Activated B cell treated with CpG ODN at 0.5 μM for 24 hours (primary cell): ENCODE measurements at places on chromosomes 7 and 10. TPM values are rescaled to one million over a fixed set of nuclear protein-coding genes. Genes with fewer than 3 reads are reported as not detected.

ACHE gene
- total RNA-seq = 0.16 and 0.34 TPM in 2 replicates

STAM gene
- total RNA-seq = 25.5 and 28.7 TPM in 2 replicates

SLC29A4 gene
- 0.32 and 0.38 TPM in 2 replicates for total RNA-seq

FGFBP3 gene
- total RNA-seq = 1.8 and 2.0 TPM in 2 replicates

DNA sequence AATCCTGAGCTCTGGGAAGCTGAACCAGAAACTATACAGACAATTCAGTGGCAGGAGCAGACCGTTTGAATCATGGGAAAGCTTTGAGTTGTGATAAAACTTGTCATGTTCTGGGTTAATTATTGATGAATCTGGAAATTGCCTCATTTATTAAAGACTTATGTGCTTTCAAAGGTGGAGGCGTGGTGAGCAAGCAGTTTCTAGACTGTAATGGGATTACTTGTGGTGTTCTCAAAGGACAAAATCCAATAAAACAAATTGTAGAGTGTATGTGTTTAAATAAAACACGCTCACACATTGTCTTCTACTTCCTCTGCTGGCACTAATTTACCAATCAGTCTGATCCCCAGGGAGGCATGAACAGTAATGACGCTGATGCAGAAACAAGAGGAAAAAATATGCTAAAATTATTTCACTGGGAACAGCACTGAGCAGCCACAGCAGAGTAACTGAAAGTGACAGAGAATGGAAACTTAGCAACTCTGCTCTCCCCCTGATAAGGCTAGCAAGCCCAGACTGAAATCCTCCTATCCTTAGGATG lies 25.1 kb downstream of the PARD3 start:
- H3K4me1 ChIP-seq = no peaks in the 10 kb centered on the region
- DNase-seq = no peak

DNA sequence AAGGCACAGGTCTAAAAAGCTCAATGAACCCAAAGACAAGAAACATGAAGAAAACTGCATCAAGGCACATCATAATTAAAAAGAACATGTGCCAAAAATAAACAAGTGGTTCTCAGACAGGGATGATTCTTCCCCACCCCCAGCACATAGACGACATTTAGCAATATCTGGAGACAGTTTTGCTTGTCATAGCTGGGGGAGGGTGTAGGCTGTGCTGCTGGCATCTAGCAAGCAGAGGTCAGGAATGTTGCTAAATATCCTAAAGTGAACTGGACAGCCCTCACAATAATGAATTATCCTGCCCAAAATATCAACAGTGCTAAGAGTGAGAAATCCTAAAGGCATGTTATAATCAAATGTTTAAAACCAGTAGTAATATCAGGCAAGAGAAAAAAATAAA lies 122.6 kb downstream of the MICU1 start:
- H3K4me3 ChIP-seq = no peak overlapping the region
- no peak overlapping the region for H3K27ac ChIP-seq
- H3K27me3 ChIP-seq = no peaks in the 10 kb centered on the region
- no peak for DNase-seq
- peaks cover 26% of the 10 kb centered on the region for H3K36me3 ChIP-seq

DNA sequence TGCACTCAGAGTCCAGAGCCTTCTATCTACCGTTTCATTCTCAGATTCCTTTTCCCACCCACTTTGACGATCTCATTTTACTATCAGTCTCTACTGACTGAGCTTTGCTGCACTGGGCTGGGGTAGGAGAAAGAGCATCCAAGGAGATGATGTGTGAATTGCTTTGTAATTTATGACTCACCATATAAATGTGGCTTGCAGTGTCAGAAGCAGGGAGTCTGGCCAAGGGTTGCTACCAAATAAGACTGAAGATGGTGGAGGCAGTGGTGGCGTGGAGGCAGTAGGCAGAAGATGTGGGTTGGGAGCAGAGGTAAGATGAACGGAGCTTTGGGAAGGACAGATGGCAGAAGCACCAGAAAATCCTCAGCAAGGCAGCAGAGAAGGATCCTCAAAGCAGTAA lies 73.3 kb upstream of the AGK start:
- H3K4me1 ChIP-seq = no peaks in the 10 kb centered on the region
- peaks cover 12% of the 10 kb centered on the region for H3K27me3 ChIP-seq
- no peak for DNase-seq

- peak overlapping the region; percentile 74 for H3K4me3 ChIP-seq
- no peaks in the 10 kb centered on the region for H3K36me3 ChIP-seq
- peaks cover 52% of the 10 kb centered on the region for H3K4me1 ChIP-seq
Measured at GRCh38 chr10:3811291-3811870, 26.4 kb upstream of the KLF6 start.

DNA sequence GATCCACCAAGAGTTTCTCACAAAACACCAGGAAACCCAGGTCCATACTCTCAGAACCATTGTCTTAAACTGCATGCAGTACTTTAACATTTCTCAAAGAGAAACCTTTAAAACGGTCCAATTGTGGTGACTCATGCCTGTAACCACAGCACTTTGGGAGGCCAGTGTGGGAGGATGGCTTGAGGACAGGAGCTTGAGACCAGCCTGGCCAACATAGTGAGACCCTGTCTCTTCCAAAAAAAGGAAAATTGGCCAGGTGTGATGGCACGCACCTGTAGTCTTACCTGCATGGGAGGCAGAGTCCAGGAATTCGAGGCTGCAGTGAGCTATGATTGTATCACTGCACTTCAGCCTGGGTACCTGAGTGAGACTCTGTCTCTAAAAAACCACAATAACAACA lies 97.5 kb upstream of the OIT3 start:
- no peak overlapping the region for H3K27ac ChIP-seq
- no peaks in the 10 kb centered on the region for H3K27me3 ChIP-seq
- peaks cover 6% of the 10 kb centered on the region for H3K36me3 ChIP-seq
- no peak overlapping the region for H3K4me3 ChIP-seq
- H3K4me1 ChIP-seq = no peaks in the 10 kb centered on the region

GRCh38 chr7:43018446-43018845 lies 86.3 kb downstream of the MRPL32 start:
- H3K27ac ChIP-seq = no peak overlapping the region
- peaks cover 9% of the 10 kb centered on the region for H3K27me3 ChIP-seq
- no peaks in the 10 kb centered on the region for H3K36me3 ChIP-seq
- no peak for DNase-seq

GRCh38 chr10:98425511-98426352 lies 10.8 kb upstream of the PYROXD2 start:
- DNase-seq = no peak
- H3K36me3 ChIP-seq = peaks cover 78% of the 10 kb centered on the region
- peaks cover 6% of the 10 kb centered on the region for H3K4me1 ChIP-seq
- H3K27me3 ChIP-seq = no peaks in the 10 kb centered on the region
- no peak overlapping the region for H3K27ac ChIP-seq

- H3K4me1 ChIP-seq = peaks cover 12% of the 10 kb centered on the region
- peak within 1 kb of the TSS; percentile 37 for H3K27ac ChIP-seq
- DNase-seq = peak; percentile 61
- H3K4me3 ChIP-seq = peak within 1 kb of the TSS; percentile 86
Measured at GRCh38 chr7:43758029-43758821, at the start of gene BLVRA. BLVRA (plus strand) TSS chr7:43758680; CDS start chr7:43771159, 12,479 bp downstream.

GRCh38 chr10:103204353-103205255 lies 11.5 kb upstream of the NT5C2 start:
- no peak for DNase-seq
- peaks cover 4% of the 10 kb centered on the region for H3K27me3 ChIP-seq
- no peak overlapping the region for H3K27ac ChIP-seq
- H3K36me3 ChIP-seq = no peaks in the 10 kb centered on the region

- DNase-seq = no peak
- H3K27ac ChIP-seq = peak overlapping the region; percentile 91
- H3K4me3 ChIP-seq = peak overlapping the region; percentile 72
- H3K36me3 ChIP-seq = no peaks in the 10 kb centered on the region
Measured at GRCh38 chr10:132551808-132552130, 14.2 kb downstream of the INPP5A start.

DNA sequence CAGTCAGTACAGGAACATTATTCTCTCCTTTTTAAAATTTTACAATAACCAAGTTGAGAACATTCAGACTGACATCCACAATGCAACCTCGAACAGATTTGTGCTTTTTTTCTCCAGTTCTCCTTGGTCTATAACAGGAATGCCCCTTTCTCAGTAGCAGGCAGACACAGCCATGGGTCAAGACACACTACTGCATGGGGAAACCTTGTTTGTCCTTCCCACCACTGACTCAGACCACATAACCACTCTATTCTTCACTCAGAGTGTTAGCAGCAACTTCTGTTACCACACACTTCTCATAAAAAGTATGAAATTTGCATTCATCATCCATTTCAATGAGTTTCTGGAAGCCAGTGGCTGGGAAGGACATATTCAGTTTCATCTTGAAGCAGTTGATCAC lies 421.7 kb downstream of the ADRA2A start:
- H3K4me1 ChIP-seq = no peaks in the 10 kb centered on the region
- H3K27me3 ChIP-seq = peaks cover 5% of the 10 kb centered on the region
- no peak for DNase-seq
- no peak overlapping the region for H3K4me3 ChIP-seq
- no peaks in the 10 kb centered on the region for H3K36me3 ChIP-seq

- H3K36me3 ChIP-seq = no peaks in the 10 kb centered on the region
Measured at GRCh38 chr10:43962346-43963191, 313.9 kb upstream of the ZNF32 start.

DNA sequence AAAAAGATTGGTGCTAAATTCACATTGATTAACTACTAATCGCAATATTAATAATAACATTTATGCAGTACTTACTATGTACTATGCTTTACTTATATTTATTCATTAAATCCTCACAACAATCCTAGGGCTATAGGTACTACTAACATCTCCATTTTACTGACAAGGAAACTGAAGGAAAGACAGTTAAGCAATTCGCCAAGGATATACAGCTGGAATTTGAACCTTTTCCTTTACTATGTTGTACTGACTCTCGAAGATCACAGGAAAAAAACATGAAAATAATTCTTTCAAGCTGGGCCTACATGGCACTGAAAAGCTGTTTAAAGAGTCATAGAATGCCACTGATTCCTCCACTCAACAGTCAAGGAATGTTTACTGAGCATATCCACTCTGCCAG lies 185.4 kb downstream of the IPMK start:
- H3K4me1 ChIP-seq = no peaks in the 10 kb centered on the region
- no peak overlapping the region for H3K27ac ChIP-seq
- no peak for DNase-seq
- H3K4me3 ChIP-seq = no peak overlapping the region
- no peaks in the 10 kb centered on the region for H3K36me3 ChIP-seq

GRCh38 chr10:68666280-68666760 lies 54.7 kb upstream of the CCAR1 start:
- no peaks in the 10 kb centered on the region for H3K27me3 ChIP-seq
- no peaks in the 10 kb centered on the region for H3K4me1 ChIP-seq
- no peak overlapping the region for H3K4me3 ChIP-seq
- no peak for DNase-seq

DNA sequence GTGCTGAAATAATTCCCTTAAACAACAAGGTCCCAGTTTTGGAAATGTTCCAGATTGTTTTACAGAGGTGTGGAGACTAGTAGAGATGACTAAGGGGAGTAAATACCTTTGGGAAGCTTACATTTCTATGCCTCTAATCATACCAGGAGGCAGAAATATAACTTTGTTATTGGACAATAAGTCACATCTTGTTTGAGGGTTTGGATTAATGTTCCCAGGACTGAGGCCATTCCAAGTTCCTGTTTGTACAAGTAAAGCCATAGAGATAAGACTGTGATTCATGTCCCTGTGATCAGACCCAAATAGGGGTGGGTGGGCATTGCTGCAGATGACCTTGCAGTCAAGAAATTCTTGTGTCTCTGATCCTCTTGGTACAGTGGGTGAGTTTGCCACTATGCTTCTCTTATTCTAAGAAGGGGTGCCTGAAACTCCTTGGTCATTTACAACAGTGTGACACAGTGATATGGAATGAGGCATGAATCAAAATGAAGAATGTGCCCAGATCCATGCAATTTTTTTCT lies 508.3 kb downstream of the SORCS3 start:
- H3K4me3 ChIP-seq = no peak overlapping the region
- no peaks in the 10 kb centered on the region for H3K36me3 ChIP-seq
- no peak overlapping the region for H3K27ac ChIP-seq
- H3K27me3 ChIP-seq = no peaks in the 10 kb centered on the region

- no peaks in the 10 kb centered on the region for H3K36me3 ChIP-seq
- no peak for DNase-seq
- H3K4me3 ChIP-seq = no peak overlapping the region
- no peaks in the 10 kb centered on the region for H3K27me3 ChIP-seq
- H3K27ac ChIP-seq = no peak overlapping the region
Measured at GRCh38 chr7:17274551-17275245, 23.8 kb upstream of the AHR start.

DNA sequence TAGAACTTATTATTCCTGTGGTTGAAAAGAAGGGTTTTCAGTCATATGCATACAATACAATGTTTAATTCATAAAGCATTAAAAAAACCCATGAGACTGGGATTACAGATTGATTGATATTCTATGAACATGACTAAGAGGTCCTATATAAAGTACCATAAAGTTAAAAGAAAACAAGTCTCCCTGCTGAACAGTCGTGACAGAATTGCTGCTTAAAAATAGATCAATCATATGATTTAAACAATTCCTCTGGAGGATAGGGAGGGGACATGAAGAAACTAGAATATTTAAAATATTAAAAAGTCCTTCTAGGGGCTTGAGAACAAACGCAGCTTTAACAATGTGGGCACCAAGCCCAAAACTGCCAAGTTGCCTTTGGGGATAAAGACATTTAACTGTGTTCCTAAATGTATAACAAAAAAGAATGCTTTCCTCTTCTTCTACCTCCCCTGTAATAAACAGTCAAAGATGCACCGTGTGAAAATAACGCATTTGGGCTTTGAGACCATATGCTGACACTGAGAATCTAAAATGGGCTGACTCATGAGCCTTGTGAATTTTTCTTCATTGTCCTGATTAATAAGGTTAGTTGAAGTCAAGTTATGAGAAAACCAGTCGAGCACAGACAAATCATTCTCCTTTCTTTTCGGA lies 25.8 kb downstream of the TWIST1 start:
- H3K27me3 ChIP-seq = peaks cover 11% of the 10 kb centered on the region
- no peak overlapping the region for H3K27ac ChIP-seq
- no peaks in the 10 kb centered on the region for H3K4me1 ChIP-seq
- H3K4me3 ChIP-seq = no peak overlapping the region

- no peaks in the 10 kb centered on the region for H3K36me3 ChIP-seq
- DNase-seq = no peak
- H3K27me3 ChIP-seq = peaks cover 3% of the 10 kb centered on the region
- H3K4me1 ChIP-seq = no peaks in the 10 kb centered on the region
- no peak overlapping the region for H3K4me3 ChIP-seq
Measured at GRCh38 chr10:5534051-5534821, 9.5 kb downstream of the CALML3 start.

DNA sequence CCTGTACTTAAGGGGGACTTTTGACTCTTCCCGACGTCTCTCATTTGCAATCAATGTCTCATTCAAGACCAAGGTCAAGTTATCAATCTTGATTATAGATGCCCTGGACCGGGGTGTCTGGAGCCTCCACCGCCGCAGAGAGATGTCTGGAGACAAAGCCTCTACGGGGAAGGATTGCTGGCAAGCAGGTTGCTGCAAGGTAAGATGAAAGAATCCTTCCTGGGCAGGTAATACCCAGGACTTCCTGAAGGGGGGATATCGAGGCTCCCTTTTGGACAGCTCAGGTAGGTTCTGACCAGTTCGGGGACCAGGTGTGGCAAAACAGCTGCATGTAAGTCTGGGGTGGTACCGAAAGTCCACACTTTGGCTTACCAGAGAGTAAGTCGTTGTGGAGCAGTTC lies 12.5 kb upstream of the CUX1 start:
- no peak overlapping the region for H3K4me3 ChIP-seq
- H3K27me3 ChIP-seq = peaks cover 24% of the 10 kb centered on the region
- peaks cover 14% of the 10 kb centered on the region for H3K4me1 ChIP-seq

- no peak for DNase-seq
- H3K4me1 ChIP-seq = no peaks in the 10 kb centered on the region
- H3K27me3 ChIP-seq = peaks cover 6% of the 10 kb centered on the region
- H3K4me3 ChIP-seq = no peak overlapping the region
- no peak overlapping the region for H3K27ac ChIP-seq
Measured at GRCh38 chr10:113515161-113515560, 37.7 kb upstream of the HABP2 start.
